ENCODE measurements at places on chromosomes 12 and 14.
A peak's percentile ranks its signal among the peaks of the same experiment; 100 is the strongest.

DNA sequence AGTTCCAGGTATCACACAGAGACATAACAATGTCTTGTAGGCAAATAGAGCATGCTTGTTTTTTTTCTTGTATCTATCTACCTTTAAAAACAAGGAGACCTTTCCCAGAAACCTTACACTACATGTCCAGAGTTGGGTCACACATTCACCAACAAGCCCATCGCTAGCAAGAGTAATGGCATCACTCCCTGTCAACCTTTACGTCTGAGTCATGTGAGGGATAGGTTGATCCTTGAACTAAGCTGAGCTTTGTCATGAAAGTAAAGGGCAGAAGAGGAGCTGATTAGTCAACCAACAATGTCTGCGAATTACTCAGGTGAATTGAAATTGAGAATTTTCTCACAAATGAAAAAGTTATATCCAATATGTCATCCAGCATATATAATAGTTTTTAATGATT is 219.4 kb downstream of the CNTN1 start:
- no peak for DNase-seq

- DNase-seq = no peak
Observed at GRCh38 chr14:102729268-102729667, 48.0 kb upstream of the TRAF3 start.

DNA sequence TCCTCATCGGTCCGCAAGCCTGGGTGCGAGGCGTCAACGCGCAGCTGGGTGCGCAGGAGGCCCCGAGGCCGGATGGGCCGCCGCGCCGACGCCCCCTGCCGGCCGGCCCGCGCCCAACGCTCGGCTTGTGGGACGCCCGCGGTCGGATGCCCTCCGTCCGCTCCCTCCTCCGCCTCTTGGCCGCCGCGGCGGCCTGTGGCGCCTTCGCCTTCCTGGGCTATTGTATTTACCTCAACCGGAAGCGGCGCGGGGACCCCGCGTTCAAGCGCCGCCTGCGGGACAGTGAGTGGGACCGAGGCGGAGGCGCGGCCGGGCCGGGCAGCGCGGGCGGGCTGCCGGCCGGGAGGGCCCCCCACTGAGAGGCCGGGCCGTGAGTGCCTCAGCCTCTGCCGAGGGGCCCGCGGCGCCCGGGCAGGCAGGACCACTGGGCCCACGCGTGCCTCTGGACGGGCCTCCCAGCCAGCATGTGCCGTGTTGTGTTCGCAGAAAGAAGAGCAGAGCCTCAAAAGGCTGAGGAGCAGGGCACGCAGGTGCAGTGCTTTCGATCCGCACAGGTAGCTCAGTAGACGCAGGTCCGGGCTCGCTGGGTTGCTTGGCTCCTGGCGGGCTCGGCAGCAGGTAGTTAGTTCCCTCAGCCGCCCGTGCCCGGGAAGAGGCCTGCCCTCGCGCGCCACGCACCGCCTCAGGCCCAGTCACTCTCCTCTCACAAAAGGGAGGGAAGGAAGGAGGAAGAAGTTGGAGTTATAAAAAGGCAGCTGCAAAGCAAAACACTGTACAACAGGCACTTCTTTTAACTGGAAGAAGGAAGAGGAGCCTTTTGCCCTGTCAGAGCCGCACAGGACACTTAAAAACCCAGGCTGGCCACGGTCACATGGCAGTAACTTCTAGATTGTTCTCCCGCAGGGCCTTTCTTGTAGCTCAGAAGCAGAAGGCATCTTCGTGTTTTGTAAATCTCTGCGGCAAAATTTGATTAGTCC is at the start of gene TOMM20L:
Gene TOMM20L (plus strand): TSS at position 119 of the 977 bp plus-strand sequence. CDS start 28 bp downstream, at position 147.
- DNase-seq = peak; percentile 76

DNA sequence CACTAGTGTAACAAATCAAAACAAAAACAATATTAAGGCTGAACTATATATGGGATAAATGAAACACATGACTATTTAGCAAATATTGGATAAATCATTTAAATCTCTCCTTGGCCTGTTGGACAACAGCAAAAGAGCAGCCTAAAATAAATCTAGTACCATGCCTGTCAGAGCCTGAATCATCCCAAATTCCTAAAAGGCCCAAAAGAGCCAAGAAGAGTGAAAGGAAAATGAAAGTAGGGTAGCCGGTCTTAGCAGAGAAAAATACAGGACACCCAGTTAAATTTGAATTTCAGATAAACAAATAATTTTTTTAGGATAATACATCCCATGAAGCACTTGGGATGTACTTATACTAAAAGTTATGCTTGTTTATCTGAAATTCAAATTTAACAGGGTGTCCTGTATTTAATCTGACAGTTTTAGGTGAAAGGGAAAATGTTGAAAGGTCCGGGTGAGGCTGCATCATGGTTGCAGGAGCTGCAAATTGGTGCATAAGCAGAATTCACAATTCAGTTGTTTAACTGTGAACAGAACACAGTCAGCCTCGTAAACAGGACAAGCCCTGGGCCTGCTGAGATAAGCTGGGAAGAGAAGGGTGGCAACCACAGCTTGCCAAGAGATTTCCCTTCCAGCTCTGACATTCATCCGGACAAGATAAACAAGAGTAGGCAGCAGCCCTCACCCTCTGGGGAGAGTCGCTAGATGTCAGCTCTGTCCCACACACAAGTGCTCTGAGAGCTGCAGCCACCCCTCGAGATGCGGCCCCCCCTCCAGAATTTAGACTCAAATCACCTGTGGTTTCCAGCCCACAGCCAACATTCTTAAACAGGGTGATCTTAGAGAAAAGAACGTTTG is 30.3 kb downstream of the DMAC2L start:
- no peak for DNase-seq

GRCh38 chr12:58681730-58682129 is 238.6 kb downstream of the LRIG3 start:
- no peak for DNase-seq

DNA sequence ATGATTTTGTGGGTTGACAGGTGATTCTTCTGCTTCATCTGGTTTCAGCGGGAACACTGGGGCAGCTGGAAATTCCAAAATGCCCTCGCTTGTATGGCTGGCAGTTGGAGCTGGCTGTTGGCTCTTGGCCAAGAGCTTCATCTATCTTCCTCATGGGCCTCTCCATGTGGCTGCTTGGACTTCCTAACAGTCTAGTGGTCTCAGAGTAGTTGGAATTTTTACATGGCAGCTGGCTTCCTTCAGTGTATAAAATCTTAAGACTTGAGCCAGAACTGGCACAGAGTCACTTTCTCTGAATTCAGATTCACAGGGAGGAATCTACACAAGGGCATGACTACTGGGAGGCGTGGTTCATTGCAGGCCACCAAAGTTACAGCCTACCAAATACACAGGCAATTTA is 204.9 kb upstream of the RMST start:
- no peak for DNase-seq

- DNase-seq = no peak
Observed at GRCh38 chr12:89085421-89085820, 266.9 kb downstream of the DUSP6 start.

All from activated CD4-positive, alpha-beta memory T cell treated with anti-CD3 and anti-CD28 coated beads, Interleukin-2, amount 10 ng/mL, durations not matched to agents 7 days and 5 days (primary cell).